ENCODE measurements at places on chromosomes 1 and 21.

- no peak for DNase-seq
Measured at GRCh38 chr1:244248426-244248825, 197.3 kb downstream of the ZBTB18 start.

DNA sequence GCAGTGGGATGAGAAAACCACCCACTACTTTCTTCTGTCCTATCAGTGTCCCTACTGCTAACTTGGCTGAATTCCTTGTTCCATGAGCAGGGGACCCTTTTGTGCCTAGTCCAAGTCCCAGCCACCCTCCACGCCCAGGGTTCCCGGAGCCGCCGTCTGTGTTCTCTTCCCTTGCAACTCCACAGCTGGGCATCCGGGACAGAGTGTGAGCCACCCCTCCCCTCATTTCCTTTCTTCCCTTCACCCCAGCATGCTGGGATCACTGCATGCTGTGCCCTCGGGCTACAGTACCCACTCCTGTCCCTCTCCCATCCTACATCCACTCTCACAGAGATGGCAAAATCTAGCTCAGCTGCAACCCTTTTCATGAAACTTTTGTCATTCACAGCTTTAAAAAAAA is 44.5 kb downstream of the PGBD5 start:
- no peak for DNase-seq

- DNase-seq = no peak
Measured at GRCh38 chr1:40766017-40766416, 17.6 kb upstream of the KCNQ4 start.

DNA sequence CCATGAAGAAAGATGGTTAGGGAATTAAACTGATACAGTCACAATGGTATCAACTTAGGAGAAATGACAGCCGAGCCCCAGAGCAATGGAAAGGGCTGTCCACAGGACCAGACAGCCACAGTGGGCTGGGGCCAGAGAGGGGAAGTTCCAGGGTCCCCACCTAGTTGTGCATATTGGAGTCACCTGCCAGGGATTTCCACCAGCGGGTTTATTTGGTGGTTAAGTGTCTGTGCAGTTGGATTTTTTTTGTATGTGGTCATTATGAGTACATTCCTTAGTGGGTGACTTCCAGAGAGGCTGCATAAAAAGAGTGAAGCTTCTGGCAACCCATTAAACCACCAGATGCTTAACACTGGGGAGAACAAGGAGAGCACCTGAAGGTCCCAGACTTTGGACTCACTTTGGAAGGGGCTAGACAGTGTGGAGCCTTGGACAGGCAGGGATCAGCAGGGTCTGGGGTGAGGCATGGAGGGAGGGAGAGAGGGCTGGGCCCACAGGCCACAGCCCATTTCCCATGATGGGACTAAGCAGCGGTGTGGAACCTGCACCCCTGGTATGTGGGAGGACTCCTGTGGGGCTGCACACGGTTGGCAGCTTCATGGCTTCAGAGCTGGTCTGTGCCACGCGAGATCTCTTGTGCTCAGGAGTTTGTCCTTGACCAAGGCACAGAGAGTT is 7.8 kb upstream of the PTTG1IP start:
- no peak for DNase-seq

- DNase-seq = no peak
Measured at GRCh38 chr1:227943381-227944089, 4.2 kb downstream of the WNT9A start.

DNA sequence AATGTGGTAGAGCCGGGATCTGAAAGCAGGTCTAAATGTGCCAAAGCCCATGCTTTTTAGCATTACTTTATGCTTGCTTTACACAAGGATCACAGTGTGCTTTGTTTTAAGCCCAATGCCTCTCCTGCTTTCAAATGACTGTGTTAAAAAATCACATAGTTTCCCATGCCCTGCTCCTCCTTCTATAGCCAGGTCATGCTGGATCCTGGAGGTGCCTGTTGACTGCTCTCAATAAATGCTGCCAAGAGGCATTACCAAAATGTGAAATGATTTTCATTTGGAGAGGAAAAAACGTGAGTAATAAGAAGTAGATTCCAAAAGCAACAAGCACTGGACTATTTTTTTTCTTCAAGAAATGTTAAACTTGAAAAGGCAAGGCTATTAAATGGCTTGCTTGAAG is 420.7 kb upstream of the USP24 start:
- no peak for DNase-seq

DNA sequence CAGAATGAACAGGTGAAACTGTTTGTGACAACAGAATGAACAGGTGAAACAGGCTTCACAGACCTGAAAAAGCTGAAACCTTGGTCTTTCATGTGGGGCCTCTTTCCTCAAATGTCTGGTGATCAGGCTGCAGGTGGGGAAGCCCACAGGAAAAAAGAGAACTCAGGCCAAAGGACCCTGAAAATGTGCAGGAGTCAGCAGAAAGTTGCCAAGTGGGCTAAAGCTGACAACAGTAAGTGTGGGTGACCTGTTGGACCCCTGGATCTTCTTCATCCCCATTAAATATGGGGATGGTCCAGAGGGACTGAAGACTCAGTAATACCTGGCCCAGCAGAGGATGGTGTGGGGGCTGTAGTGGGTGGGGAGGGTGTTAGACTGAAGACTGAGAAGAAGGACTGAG is 9.1 kb upstream of the CHIT1 start:
- DNase-seq = no peak
